PC-9 (cell line): ENCODE measurements at places on chromosomes 12 and 14. TPM values are rescaled to one million over a fixed set of nuclear protein-coding genes. Genes with fewer than 3 reads are reported as not detected.

GRCh38 chr12:106673141-106673540 lies 90.3 kb downstream of the RFX4 start:
- DNase-seq = no peak

Gene PLXNC1
- total RNA-seq = 1.4 and 2.3 TPM in 2 replicates

Gene TEX22
- total RNA-seq = 2.6 and 6.5 TPM in 2 replicates

- DNase-seq = no peak
Measured at GRCh38 chr14:56660677-56661389, 81.2 kb downstream of the TMEM260 start.

GRCh38 chr12:28057856-28058615 lies 85.5 kb upstream of the PTHLH start:
- DNase-seq = peak; percentile 16

Gene TSPAN19
- total RNA-seq = not detected in 2 replicates

Gene KCNH3
- total RNA-seq = not detected in 2 replicates
